Gastroesophageal sphincter (tissue), 4 donors: ENCODE measurements at places on chromosomes 3 and 15. TPM values are rescaled to one million over a fixed set of nuclear protein-coding genes. Genes with fewer than 3 reads are reported as not detected.

DNA sequence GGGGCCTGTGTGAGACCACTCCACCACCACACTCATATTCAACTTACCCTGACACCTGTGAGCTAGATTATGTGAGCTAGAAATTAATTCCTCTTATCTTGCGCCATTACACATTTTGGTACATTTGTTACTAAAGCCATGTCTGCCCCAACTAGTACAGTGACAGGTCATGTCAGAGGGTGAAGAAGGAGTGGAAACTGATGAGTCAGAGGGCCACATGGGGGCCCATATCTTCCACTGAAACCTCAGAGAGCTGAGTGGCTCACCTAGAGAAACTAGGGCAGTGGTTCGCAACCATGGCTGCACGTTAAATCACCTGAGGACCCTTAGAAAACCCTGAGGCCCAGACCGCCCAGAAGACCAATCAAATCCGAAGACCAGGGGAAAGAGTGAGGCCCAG, 15.7 kb upstream of the MEF2A start:
- no peak for ATAC-seq

- ATAC-seq = no peak
These were observed 57.9 kb upstream of the SEC22A start for GRCh38 chr3:123143669-123144411.

The TMEM212 gene
- total RNA-seq = not detected

The ZIC1 gene
- total RNA-seq = not detected
